ENCODE measurements at places on chromosomes 5 and 9.

DNA sequence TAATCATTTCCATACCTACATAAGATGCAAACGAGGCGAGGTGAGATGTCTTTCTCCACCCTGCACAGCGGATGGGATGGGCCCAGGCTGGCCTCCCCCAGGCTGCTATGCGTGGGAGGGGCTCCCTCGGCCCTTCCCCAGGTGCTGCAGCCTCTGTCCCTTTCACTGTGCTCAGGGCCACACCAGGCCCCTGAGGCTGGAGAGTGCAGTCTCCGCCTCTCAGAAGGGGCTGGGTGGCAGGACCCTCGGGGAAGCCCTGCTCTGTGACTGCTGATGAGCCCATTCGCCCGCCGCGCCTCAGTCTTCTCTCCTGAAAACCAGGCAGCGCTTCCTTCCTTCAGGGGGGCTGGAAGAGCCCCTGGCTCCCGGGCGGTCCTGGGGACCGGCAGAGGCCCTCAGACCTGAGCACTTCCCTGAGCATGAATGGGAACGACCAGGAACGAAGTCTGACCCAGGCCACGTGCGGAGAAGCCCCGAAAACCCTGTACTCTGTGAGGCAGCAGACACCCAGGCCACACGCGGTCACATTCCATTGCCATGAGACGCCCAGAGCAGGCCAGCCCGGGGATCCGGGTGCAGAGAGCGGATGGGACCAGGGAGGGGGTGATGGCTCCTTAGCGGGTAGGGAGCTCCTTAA lies 21.9 kb upstream of the NOTCH1 start:
- DNase-seq = no peak

DNA sequence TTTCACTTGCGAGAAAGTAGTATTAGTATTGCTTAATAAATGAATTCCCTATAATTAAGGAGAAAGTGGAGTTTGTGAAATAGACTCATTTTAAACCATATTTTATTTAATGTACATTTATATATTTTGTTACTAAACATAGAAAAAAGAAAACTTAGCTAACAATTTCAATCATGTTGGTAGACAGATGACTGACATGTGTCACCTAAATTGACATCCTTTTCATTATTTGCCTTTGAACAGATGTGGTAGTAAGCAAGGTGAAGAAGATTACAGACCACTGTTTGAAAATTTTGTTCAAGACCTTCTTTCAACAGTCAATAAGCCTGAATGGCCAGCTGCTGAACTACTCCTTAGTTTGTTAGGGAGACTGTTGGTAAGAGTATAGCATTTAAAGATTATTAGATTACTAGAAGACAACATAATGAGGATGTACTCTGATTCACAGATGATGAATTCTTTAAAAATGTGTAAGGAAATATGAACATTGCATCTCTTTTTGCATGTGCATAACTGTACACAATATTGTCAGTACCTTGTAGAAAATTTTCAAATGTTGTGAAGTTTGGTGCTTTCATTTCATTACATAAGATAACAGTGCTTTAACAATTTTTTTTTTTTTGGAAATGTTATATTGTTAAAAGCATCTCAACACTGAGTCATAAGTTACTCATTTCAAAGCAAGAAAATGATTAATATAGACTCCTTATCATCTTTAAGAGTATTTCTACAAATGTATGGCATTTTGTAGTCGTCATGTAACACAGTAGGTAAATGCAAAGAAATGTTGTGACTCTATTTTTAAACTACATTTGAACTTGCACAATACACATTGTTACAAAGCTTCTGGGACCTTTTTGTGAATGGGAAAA lies 139.5 kb downstream of the NIPBL start:
- no peak for DNase-seq

- DNase-seq = no peak
Measured at GRCh38 chr9:26947736-26948135, 694 bp upstream of the PLAA start.

DNA sequence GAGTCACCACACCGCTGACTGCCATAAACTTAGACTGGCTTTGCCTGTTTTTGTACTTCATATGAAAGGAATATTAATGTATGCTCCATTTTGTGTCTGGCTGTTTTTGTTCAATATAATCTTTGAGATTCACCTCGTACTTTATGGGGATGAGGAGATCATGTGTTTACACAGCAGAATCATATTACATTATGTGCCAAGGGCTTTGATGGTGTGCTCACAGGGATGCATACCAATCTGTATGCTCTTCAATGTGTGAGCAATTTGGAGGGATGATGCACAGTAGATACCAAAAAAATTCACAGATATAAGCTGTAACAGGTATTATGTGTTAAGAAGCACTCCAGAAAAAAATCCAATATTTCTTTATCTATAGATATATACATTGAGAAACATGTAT lies 113.7 kb downstream of the GABRB2 start:
- no peak for DNase-seq

GRCh38 chr5:153640293-153640692 lies 149.8 kb downstream of the GRIA1 start:
- no peak for DNase-seq

- no peak for DNase-seq
Measured at GRCh38 chr5:80959138-80959537, 1.0 kb upstream of the RASGRF2 start.

GRCh38 chr5:134902071-134902801 lies 2.7 kb upstream of the PCBD2 start:
- no peak for DNase-seq

GRCh38 chr9:112753725-112754124 lies 3.2 kb downstream of the SNX30 start:
- no peak for DNase-seq

GRCh38 chr9:78677326-78677725 lies 380.4 kb downstream of the PSAT1 start:
- DNase-seq = no peak

GRCh38 chr9:123138163-123138562 lies 104.7 kb downstream of the GPR21 start:
- DNase-seq = no peak

GRCh38 chr5:162209005-162209605 lies 141.5 kb downstream of the GABRG2 start:
- no peak for DNase-seq

- no peak for DNase-seq
Measured at GRCh38 chr5:154112255-154112654, 73.5 kb downstream of the MFAP3 start.

GRCh38 chr5:66742083-66742895 lies 146.1 kb downstream of the MAST4 start:
- no peak for DNase-seq

GRCh38 chr5:38202741-38203140 lies 55.6 kb upstream of the EGFLAM start:
- no peak for DNase-seq
